ENCODE measurements at places on chromosomes 5 and 9.

GRCh38 chr9:15711531-15711930 lies 158.7 kb downstream of the CCDC171 start:
- DNase-seq: no peak
- no peak overlapping the region for H3K4me3 ChIP-seq
- H3K27me3 ChIP-seq: no peaks in the 10 kb centered on the region
- H3K4me1 ChIP-seq: no peaks in the 10 kb centered on the region

DNA sequence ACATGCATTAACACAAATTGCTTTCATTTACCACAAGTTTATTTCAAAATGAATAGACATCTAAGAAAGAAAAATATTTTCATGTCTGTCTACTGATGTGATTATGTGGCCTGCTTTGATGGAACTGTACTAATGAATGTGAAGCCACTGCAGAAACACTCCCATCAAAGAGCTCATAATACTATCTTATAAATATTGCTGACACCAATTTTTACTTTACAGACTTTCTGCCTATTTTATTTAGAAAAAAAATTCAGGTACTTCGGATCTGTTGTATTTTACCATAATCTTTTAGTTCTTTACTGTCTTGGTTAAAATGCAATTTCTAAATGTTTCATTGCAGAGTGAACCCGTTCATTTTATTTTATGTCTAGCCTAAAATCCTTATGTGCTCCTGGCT lies 281.9 kb downstream of the ICE1 start:
- DNase-seq: no peak
- H3K4me3 ChIP-seq: no peak overlapping the region
- H3K27me3 ChIP-seq: peaks cover 26% of the 10 kb centered on the region

GRCh38 chr9:130981756-130982137 lies 27.2 kb upstream of the LAMC3 start:
- no peaks in the 10 kb centered on the region for H3K36me3 ChIP-seq
- no peak overlapping the region for H3K4me3 ChIP-seq
- H3K27ac ChIP-seq: no peak overlapping the region
- H3K4me1 ChIP-seq: no peaks in the 10 kb centered on the region

- H3K27me3 ChIP-seq: peaks cover 8% of the 10 kb centered on the region
- no peak overlapping the region for H3K4me3 ChIP-seq
- DNase-seq: no peak
Observed at GRCh38 chr9:19009391-19009965, 23.5 kb downstream of the SAXO1 start.

DNA sequence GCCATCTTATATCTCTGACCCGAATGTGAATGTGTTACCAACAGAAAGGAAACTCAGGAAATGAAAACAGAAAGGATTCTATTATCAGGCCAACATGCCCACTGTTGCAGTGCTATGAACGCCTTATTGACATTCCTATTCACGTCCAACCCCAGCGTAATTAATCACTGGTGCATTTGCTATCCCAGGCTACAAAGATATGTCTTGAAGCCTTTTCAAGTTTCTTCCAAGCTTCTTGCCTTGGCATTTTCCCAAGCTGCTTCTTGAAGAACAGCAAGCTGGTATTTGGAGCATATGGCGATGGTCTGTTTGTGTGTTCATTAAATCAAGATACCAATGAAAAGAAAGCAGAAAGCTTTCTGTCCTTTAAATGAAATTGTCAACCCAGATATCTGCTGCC lies 579.2 kb upstream of the ZNF462 start:
- H3K4me3 ChIP-seq: no peak overlapping the region
- no peak overlapping the region for H3K27ac ChIP-seq
- no peak for DNase-seq
- H3K4me1 ChIP-seq: no peaks in the 10 kb centered on the region

GRCh38 chr9:133290751-133291302 lies 15.8 kb upstream of the ABO start:
- no peak overlapping the region for H3K27ac ChIP-seq
- no peak for DNase-seq
- H3K36me3 ChIP-seq: peaks cover 27% of the 10 kb centered on the region
- no peak overlapping the region for H3K4me3 ChIP-seq
- peaks cover 11% of the 10 kb centered on the region for H3K27me3 ChIP-seq

GRCh38 chr9:134390537-134390936 lies 64.3 kb downstream of the RXRA start:
- peaks cover 51% of the 10 kb centered on the region for H3K4me1 ChIP-seq
- peak overlapping the region; percentile 31 for H3K27ac ChIP-seq
- peak; percentile 90 for DNase-seq
- H3K36me3 ChIP-seq: peaks cover 6% of the 10 kb centered on the region
